Fibroblast of the aortic adventitia (primary cell): ENCODE measurements at places on chromosomes 16 and 17. TPM values are rescaled to one million over a fixed set of nuclear protein-coding genes. Genes with fewer than 3 reads are reported as not detected.

Gene CD300E
- total RNA-seq: not detected in 2 replicates

GRCh38 chr17:74460241-74460640 lies 6.2 kb upstream of the CD300A start:
- DNase-seq: no peak

Gene GRAP
- total RNA-seq: under 0.01 TPM in 1 of 2 replicates, not detected in the other

- no peak for DNase-seq
Observed at GRCh38 chr17:76314392-76315227, 6.5 kb upstream of the QRICH2 start.

DNA sequence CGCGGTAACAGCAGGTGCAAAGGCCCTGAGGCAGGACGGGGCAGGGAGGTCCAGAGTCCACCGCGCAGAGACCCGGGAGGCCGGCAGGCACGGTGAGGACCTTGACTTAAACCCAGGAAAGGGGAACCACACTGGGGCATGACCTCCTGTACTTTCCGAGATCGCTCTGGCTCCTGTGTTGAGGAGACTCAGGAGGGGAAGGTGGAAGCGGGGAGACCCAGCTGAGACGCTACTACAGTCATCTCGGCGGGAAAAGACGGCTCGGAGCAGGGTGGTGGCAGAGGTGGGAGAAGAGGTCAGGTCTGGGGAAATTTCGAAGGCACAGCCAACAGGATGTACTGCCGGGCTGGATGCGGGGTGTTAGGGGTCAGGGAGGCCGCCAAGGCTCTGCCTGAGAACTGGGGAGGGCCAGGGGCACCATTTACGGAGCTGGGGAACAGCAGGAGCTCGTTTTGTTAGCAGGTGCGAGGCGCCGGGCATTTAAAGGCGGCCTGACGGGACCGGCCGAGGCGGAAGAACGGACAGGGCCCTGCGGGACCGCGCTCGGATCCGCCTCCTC lies 22.3 kb downstream of the NPTX1 start:
- peak; percentile 3 for DNase-seq

DNA sequence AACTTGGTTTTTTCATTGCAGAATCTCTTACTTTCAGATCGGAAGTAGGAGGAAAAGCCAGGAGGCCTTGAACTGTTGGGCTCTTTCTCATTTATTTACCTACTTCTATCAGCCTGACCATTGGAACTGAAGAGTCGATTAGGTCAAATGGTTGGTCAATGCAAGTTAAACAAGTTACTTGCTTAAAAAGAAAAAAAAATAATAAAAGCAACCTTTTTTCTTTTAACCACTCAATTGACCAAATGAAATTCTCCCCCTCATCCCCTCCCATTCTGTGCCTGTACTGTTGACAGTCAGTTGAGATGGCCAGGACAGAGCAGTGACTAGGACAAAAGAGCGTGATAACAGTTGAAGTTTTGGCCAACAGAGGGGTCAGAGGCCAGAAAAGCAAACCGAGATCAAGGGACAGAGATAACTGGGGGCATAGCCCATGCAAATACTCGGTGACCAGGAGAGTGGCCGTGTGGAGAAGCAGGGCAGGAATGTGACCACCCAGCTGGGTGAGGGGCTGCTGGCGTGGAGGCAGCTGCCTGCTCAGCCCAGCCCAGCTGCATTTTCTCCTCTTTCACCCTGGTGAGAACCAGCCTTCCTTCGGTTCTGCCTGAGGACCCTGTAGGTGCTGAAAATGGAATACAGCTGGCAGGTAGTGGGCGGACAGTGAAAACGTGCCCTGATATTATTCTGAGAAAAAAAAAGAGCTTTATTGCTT lies 72.2 kb downstream of the HS3ST3B1 start:
- DNase-seq: no peak

Gene FBXO39
- total RNA-seq: 0.09 and 0.57 TPM in 2 replicates

Gene BTBD17
- not detected in 2 replicates for total RNA-seq

GRCh38 chr16:57883480-57883879 lies 81.2 kb upstream of the KIFC3 start:
- DNase-seq: no peak

GRCh38 chr17:40093580-40094201 lies 6.7 kb downstream of the NR1D1 start:
- no peak for DNase-seq

Gene CDK5RAP3
- total RNA-seq: 49.5 and 109 TPM in 2 replicates

Gene KLHL11
- 29.0 and 30.4 TPM in 2 replicates for total RNA-seq

GRCh38 chr17:57439651-57440050 lies 183.3 kb downstream of the MSI2 start:
- DNase-seq: peak; percentile 9

DNA sequence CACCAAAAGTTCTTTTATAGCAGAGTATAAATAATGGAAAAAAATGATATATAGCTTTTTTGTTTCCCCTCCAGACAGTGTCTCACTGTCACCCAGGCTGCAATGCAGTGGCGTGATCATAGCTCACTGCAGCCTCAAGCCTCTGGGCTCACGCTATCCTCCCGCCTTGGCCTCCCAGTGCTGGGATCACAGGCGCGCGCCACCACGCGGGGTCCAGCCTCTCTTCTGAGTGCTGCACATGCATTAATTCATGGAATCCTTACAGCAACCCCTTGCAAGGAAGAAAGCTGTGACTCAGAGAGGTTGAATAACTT lies 18.0 kb upstream of the ZNF629 start:
- DNase-seq: no peak

Gene GRB7
- 1.7 TPM in 1 of 2 replicates, not detected in the other for total RNA-seq
